T47D (cell line): ENCODE measurements at places on chromosomes 16 and 17.

DNA sequence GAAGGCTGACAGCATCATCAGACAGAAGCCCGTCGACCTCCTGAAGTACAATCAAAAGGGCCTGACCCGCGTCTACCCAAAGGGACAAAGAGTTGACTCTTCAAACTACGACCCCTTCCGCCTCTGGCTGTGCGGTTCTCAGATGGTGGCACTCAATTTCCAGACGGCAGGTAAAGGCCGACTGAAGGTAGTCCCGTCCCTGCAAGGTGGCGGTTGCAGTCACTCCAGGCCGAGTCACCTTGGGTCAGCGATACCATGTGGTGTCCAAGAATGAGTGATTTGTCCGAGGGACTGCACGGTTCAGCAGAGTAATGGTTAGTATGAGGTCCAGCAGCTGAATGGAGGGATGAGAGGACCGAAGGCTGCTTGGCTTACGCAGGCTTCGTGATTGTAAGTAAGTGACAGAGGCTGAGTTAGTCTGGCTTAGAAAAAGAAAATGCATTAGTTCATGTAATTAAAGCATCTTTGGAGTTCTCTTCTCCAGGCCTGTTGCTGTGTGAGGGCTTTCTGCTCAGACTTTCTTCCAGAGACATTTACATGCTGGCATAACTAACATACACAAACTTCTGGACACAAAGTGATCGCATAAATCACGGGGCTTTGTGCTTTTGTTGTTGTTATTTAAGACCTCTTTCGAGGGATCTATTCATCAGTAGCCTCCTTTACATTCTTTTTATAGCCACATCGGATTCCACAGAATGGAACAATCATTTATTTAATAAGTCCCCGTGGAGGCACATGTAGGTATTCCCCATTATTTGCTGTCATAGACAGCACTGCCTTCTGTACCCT is 74.9 kb downstream of the SDR42E1 start:
- DNase-seq, result no peak

DNA sequence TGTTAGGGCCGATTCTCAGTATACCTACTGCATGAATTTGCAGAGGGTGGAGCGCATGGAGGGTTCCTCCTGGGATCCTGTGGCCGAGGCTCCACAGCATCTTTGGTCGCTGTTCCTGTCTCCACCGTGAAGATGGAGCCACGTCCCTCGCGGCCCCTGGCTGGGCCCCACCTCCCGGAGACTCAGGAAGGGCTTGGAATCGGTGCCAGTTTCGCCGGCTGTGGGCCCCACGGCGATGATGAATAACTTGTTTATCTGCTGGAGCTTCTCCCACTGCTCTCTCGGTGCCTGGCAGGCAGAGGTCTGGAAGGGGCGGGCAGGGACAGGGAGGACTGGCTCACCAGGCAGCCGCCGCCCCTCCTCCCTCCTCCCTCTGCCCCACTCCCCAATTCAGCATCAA is 8.1 kb downstream of the SLC5A11 start:
- DNase-seq, result no peak

GRCh38 chr17:57338257-57338914 is 82.1 kb downstream of the MSI2 start:
- no peak for DNase-seq

DNA sequence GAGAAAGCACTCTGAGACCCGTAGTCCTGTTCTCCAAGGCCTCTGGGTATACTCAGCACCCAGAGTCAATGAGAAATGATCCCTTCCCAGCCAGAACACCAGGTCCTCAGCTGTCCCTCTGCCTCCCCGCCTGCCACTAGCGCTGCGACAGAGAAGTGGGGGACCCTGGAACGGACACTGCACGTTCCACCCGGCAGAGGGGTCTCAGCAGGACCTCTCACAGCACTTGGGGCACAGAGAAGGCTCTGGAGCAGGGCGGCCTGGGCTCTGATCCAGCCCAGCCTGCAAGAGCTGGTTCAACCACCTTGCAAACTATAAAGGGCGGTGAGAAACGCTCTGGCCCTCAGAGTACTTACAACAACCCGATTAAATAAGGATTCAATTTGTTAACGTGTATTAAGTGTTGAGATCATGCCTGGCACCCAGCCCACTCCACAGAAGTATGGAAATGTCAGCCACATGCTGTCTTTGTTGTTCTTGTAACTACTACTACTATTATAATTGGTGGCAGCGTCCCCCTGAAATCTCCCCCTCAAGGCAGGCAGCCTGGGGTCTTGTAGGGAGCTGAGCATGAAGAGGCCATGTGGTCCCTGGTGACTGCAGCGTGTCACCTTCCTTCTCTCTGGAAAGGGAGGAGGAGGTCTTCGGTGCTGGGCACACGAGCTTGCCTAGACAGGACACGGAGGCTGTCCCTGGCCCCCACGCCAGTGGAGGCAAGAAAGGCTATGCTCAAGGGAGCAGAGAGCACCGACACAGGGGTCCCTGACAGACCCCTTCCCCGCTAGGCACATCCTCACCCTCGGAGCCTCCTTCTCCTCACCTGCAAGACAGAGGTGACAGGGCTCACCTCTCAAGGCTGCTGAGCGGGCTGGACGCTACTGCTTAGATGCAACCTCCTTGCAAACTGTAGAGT is 2.4 kb downstream of the OSGIN1 start:
- peak; percentile 67 for DNase-seq

GRCh38 chr16:13032911-13033310 is 131.5 kb downstream of the SHISA9 start:
- DNase-seq, result no peak

- no peak for DNase-seq
Measured at GRCh38 chr17:74749279-74750038, 1.0 kb downstream of the NHERF1 start.

DNA sequence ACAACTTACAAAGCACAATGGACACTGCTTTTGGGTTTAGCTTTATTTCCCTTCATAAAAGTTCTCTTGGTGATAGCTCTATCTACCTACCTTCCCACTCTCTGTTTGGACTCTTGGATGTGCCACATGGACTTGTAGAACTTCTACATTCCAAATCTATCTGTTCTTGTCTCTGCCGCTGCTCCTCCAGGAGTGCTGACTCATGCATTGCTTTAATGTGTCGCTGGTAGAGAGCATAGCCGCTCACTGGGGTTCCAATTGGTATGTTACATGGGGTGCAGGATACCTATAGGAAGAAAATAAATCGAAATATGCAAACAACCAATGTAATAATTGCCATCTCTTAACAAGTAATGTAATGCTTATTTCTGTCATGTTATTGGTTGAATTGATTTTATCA is 92.1 kb downstream of the TTC19 start:
- DNase-seq, result no peak

GRCh38 chr17:82242977-82243647 is 14.3 kb downstream of the SLC16A3 start:
- DNase-seq, result no peak

DNA sequence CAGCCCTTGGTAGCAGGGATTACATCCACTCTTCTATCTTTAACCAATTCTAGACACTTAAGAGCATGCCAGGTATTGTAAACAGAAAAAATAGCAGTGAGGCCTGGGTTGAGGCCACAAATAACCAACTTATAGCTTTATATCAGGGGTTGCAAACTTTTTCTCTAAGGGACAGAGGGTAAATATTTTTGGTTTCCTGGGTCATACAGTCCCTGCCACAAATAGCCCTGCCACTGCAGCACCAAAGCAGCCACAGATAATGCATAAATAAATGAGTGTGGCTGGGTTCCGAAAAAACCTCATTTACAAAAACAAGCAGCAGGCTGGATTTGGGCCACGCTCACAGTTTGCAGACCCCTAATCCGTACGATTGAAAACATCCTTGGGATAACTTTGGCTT is 46.7 kb downstream of the STAT3 start:
- no peak for DNase-seq

DNA sequence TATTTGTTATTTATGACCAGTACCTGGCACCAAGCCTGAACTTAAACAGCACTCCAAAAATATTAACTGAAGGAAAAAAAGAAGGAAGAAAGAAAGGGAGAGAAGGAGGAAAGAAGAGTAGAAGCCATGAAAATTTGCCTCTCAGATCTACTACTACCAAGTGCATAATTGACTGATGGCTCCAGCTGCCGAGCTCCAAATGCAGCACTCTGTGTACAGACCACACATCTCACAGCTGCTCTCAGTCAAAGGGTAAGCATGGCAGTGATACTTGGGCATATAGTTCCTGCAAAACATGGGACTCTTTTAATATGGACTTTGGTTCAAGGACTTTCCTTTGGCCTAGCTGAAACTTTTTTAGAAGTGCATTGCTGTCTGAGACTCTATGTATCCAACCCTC is 44.0 kb upstream of the NOG start:
- no peak for DNase-seq

DNA sequence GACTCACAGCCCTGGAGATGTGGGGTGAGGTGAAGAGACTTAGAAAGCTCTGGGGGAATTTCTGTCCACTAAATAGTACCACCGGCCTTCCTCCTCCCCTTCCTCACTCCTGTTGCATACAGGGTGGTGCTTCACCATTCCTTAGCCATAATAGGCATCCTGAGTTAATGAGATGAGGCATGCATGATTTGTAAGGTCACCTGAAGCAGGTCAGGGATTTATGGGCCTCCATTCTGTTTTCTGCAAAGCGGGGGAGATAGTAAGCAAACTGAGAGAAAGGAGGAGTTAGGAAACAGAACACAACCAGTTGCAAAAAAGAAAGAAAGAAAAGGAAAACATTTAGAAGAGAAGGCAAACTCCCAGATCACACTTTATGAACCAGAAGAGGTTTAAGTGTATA is 9.3 kb upstream of the MYOCD start:
- DNase-seq, result no peak

DNA sequence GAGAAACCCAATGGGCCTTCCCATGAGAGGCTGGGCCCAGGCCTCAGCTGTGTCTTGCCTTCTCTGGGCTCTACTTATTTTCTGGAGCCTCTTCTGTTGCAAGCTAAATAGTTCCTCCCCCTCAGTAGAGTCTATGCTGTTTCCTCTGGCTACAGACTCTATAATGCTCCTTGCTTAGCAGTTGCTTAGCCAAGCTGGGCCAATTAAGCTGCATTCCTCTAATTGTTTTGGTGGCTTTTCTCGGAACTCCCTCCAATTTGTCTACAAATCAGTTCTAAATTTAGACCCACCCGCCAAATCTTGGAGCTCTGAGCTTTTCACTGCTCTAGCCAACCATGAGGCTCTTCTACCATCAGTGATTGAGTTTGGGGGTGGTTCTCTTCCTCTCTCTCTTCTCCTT is 302.7 kb upstream of the ASIC2 start:
- DNase-seq, result no peak

- no peak for DNase-seq
Measured at GRCh38 chr16:9077091-9077809, 14.2 kb upstream of the HAPSTR1 start.

DNA sequence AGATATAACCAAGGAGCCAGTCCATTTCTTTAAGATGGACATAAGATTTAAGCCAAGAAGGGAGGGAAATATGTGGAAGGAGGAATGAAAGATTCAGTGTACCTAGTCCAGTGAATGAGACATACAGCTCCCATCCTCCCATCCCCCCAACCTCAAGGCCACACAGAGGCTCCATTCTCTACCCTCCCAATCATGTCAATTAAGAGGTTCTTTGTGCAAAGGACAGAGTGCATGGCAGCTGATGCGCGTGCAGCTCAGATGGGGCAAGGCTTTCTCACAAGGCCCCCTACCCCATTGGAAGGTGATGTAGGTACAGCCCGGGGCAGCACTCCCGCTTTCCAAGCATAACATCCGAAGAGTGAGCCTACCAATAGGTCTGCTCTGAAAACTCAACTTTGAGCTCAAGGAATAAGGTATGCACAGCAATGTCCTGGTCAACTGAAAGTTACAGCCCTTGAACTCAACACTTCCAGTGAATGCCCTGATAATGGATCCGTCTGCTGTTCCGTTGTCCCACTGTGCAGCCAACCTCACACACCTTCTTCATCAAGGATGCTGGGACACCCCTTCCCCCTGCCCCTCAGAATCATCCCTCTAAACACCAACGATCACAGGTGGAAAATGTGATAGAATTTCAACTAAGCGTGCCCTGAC is 458.1 kb downstream of the SOX9 start:
- DNase-seq, result no peak
